ENCODE measurements at places on chromosomes 7 and 10.

DNA sequence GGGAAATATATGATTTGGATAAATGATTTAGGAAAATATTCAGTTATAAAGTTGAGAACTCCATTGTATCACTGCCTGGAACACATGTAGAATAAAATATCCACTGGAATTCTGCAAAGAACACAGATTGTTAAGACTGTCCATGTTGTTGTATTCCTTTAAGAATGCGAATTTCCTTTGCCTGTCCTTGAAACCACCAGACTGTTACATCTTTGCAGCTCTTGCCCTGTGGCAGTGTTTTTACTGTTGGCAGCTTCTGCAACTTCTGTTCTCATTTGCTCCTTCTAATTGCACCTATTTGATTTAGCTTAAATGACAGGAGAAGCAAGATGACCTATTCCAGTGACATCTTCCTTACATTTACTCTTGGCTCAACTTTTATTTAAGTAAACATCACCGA, 39.7 kb downstream of the MALSU1 start:
- no peak for DNase-seq

DNA sequence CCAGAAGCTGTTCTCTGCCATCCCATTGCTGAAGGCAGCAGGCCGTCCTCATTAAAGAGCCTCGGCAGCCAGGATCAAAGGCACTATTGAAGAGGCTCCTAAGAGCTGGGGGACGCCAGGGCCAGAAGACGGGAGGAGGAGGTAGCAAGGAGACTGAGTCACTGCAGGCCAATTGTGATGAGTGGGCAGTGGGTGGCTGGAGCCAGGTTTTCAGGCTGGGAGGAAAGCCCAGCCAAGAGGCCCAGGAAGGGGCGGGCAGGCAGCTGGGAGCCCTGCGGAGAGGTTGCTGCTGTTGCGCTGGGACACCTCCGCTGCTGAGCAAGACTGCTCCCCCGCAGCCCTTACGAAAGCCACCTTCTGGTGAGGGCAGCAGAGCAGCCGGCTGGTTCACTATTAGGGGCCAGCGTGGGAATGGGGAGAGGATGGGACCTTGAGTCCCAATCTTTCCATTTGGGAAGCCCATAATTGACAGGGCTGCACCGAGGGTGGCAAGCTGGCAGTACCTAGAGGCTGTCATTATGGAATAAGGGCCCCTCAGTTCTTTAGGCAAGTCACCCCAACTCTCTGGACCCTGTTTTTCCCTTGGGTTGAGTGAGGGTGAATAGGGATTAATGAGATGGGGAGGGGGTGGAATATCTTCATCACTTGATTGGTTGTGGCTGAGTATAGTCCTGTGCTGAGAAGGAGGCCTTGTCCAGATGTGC, 48.4 kb downstream of the UNC5B start:
- peak; percentile 81 for DNase-seq

DNA sequence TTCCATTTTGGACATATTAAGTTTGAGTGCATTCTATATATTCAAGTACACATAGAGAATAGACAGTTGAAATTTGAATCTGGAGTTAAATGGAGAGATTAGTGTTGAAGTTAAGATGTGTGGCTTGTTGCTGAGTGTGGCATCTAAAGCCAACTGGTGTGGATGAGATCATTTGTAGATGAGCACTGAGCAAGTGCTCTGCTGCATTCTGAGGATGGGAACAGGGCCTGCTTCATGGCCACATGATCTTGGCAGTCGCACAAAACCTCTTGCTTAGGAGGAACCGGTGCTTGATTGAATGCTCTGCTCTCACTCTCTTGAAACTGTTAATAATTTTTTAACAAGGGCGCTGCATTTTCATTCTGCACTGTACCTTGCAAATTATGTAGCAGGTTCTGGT, 62.0 kb downstream of the EPDR1 start:
- no peak for DNase-seq

DNA sequence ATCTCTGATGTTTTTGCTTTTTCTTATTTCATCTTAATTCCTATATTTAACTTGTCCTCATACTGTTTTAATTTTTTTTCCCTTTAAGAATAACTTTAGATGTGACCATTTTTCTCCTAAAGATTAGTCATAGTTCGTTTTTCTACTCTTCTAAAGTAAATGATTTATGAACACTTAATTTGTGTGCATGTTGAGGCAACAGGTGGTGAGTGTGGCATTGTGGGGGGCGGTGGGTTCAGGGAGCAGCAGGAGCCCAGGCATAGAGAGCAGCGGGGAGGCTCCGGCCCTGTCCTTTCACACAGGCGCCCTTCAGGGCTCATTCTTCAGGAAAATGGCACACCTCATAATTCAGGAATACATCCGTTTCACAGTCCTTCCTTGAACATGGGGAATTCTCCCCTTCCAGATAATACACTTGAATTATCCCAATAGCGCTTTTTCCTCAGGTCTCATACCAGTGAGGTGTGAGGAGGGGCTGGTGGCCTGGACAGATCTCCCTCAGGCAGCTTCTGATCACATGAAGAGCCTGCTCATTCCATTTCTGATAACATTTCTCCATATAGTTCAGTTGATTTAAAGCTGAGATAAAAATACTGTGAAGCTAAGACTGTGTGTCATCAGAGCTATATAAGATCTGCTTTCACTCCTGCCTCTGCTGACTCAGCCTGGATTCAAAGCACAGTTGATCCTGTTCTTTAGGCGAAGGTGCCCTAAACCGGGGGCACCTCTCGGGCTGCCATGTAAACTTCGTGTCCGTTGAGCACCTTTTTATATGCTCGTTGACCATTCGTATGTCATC, 40.2 kb downstream of the CUL1 start:
- peak; percentile 74 for DNase-seq

Measured in iris pigment epithelial cell (primary cell).